ENCODE measurements at places on chromosomes 12 and 14.

GRCh38 chr12:110744601-110745264 is 2.0 kb upstream of the PPP1CC start:
- DNase-seq = no peak

GRCh38 chr14:36313206-36313605 is 7.2 kb downstream of the MBIP start:
- no peak for DNase-seq

DNA sequence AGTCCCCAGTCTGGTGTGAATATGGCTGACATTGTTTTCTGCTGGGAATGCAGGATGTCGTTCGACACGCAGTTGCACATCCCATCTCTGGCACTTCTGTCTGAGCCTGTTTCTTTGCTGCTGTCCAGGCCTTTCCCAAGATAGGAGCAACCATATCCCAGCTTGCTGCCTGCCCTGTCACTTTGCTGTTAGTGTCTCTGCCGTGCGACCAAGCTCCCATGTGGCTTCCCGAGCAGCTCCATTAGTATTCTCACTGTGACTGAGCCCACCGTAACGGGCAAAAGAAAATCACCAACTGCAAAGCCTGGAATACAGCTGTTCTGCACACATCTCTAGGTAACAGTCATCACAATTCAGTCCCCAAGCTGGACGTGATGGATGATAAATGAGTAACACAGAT is 66.0 kb upstream of the CPSF6 start:
- DNase-seq = no peak

- no peak for DNase-seq
These were observed 247.1 kb downstream of the FBXL14 start for GRCh38 chr12:1347294-1347693.

GRCh38 chr12:6852651-6853354 is 853 bp downstream of the USP5 start:
- DNase-seq = no peak

- no peak for DNase-seq
These were observed 100.6 kb downstream of the TNFAIP2 start for GRCh38 chr14:103223818-103224352.

DNA sequence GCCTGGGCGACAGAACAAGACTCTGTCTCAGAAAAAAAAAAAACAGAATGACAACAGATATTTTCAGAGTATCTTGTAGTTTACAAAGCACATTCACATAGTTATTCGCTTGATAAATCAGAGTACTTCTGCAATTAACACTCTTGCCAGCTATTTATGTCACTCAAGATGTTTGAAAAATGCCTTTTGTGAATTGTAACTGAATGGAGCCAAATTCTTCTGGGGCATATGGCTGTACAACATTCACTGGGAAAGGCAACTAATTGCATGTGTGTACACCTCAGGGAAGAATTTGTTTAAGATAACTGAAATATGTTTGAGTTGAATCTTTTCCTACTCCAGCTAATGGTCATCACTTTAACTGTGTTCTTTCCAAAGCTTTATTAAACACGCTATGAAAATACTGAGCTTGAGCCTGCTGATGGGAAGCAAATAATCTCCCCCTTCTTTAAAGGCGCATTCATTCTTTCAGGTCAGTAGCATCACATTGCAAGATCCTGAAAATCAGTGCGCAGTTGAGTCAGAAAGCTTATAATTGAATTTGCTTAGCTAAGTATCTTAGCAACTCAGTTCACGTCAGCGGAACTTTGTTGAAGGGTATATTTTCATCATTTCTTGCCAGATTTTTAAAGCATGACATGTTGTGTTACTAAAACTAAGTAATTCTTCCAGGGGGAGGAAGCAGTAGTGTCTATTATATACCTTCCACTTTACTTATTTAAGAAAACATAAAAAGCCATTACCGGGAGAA is 66.6 kb downstream of the SINHCAF start:
- no peak for DNase-seq

DNA sequence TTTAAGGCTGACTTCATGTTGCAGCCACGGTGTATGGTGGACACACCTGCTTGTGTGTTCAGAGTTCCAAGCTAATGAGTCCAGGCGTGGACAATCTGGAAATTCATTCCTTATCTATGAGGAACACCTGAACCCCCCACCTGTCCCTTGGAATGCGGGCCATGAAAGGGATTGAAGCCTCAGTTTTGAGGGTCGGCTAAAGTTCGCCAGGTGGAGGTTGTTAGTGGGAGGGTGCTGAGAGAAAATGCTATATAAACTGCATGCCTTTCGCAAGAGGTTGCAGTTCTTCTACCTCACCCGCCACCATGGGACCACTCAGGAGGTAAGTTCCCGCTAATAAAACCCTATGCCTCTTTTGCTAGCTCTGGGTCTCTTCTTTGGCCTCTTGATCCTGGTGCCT is 348.0 kb downstream of the BCL11B start:
- DNase-seq = no peak

DNA sequence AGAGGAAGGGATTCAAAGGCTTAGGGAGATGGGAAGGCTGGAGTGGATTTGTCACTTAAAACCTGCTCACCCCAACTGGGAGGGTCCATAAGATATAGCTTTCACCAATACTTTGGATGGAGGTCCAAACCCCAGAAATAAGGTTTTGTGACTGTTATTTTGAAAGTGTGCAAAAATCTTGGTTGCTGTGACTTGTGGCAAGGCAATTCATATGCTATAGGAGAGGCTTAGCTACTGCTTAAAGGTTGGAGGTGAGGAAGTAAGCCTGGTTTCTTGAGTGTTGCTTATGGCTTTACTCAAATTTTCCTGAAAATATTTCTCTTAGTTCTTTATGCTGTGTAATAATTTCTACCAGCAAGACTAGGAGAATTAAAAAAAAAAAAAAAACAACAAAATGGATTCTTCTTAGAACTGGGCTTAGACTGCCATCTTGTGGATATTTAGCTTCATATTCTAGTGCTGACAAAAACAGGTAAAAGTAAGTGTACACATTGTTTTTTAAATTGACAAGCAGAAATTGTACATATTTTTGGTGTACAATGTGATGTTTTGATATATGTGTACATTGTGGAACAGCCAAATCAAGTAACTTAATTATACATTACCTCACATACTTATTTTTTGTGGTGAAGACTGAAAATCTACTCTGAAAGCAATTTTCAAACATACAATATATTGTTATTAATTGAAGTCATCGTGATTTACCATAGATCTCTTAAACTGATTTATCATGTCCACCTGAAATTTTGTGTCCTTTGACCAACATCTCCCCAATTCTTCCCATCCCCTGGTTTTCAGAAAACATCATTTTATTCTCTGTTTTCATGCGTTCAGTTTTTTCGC is 23.0 kb downstream of the PDE6H start:
- no peak for DNase-seq

GRCh38 chr12:104180374-104180773 is 35.2 kb upstream of the TXNRD1 start:
- DNase-seq = no peak

GRCh38 chr12:28453686-28454085 is 263.4 kb downstream of the CCDC91 start:
- DNase-seq = no peak

- DNase-seq = no peak
These were observed 41.1 kb upstream of the CLMN start for GRCh38 chr14:95360828-95361227.

GRCh38 chr12:116171549-116171948 is 105.9 kb downstream of the MED13L start:
- no peak for DNase-seq

- DNase-seq = no peak
These were observed 306.9 kb downstream of the BCL11B start for GRCh38 chr14:98965076-98965475.

GRCh38 chr14:92538412-92538985 is 24.9 kb downstream of the RIN3 start:
- DNase-seq = no peak

GRCh38 chr14:80213602-80214001 is 2.3 kb upstream of the DIO2 start:
- peak; percentile 32 for DNase-seq

GRCh38 chr14:105490267-105490571 is 827 bp upstream of the TEDC1 start:
- peak; percentile 69 for DNase-seq

- no peak for DNase-seq
These were observed 227.2 kb downstream of the DACT1 start for GRCh38 chr14:58864751-58865513.

GRCh38 chr12:102093319-102093718 is 26.6 kb downstream of the NUP37 start:
- DNase-seq = no peak

- DNase-seq = no peak
These were observed 15.1 kb downstream of the TBX3 start for GRCh38 chr12:114668886-114669288.

DNA sequence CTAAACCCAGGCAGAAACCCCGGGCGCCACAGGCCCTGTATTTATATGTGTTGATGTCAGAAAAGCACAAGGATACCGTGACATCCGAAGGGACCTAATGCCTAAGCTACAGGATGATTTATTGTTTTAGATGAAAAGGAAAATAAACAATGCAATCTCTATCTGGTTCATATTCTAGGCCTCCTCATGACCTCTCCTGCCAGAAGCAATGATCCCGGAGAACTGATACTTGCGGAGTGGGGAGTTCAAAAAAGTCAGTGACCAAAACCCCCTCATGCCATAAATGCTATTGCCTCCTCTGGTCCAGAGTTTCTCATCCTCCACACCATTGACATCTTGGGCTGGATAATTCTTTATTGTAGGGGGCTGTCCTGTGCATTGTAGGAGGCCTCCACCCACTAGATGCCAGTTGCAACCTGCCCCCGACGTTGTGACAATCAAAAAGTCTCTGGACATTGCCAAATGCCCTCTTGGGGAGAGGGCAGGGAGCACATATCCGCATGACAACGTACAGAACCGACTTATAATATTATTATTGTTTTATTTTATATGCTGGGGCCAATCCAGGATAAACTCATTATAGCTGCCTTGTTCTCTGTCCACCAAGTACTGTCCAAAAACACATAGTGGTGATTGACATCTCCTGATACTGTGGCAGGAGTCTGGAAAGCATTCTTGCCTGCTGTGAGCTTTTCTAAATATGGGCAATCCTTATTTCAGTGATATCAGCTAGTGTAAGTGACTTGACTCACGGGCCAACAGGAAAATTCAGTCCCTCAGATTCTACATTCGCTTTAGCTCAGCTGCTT is 1.1 kb upstream of the CSRP2 start:
- no peak for DNase-seq

DNA sequence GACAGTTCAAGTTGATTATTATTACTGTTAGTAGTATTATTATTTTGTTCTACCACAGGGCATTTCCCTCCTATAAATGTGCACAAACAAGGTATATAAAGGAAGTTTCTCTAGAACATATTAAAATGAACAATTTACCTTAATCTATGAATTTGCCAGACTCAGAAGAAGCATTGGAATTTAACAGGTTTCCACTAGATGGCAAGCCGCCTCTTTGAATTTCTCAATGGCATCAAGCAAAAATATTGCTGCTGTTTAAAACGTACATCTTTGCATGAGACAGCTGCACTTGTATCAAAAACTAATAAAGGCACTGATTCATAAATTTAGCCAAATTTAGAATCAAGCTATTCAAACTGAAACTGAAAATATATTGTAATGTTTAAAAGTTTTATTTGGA is 34.6 kb upstream of the MIS18BP1 start:
- DNase-seq = no peak

DNA sequence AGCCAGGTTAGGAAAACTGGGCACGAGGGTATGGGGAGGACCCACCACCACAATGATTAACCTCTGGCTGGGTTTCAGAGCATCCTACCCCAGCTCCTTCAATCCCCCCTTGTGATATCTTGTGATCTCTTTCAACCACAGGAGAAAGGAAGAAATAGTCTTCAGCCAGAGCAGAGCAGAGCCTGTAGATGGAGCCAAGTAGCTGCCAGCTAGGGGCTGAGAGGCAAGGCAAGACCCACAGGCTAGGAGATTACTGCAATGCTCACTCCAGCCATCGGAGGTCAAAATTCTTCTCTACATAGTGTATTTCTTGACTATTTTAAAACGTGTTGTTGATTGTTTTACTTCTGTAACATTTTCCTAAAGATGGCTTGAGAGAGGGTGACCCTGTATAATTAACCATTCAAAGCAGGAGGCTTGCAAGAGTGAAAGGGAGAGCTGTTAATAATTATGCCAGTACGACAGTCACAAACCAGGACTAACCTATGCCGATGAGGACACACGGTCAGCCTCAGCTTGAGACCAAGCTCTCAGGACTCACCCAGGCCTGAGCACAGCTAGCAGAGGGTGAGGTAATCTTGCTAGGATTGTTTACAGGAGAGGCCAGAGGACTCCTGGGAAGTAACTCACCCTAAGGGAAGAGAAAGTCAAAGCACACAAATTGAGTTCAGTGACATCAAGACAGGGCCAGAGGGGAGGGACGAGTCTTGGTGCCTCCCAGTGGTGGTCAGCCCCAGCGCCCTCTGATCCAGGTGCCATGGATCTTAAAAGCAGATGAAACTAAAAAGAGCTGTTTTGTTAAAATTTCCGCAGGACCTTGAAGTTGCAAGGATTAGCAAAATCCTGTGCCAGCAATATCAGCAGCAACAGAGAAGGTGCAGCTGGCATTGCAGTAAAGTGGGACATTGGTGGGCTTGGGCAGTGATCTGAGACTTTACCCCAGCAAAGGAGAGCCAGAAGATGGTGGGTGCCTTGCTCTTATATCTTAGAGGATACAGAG is 29.8 kb upstream of the CDKN3 start:
- no peak for DNase-seq

DNA sequence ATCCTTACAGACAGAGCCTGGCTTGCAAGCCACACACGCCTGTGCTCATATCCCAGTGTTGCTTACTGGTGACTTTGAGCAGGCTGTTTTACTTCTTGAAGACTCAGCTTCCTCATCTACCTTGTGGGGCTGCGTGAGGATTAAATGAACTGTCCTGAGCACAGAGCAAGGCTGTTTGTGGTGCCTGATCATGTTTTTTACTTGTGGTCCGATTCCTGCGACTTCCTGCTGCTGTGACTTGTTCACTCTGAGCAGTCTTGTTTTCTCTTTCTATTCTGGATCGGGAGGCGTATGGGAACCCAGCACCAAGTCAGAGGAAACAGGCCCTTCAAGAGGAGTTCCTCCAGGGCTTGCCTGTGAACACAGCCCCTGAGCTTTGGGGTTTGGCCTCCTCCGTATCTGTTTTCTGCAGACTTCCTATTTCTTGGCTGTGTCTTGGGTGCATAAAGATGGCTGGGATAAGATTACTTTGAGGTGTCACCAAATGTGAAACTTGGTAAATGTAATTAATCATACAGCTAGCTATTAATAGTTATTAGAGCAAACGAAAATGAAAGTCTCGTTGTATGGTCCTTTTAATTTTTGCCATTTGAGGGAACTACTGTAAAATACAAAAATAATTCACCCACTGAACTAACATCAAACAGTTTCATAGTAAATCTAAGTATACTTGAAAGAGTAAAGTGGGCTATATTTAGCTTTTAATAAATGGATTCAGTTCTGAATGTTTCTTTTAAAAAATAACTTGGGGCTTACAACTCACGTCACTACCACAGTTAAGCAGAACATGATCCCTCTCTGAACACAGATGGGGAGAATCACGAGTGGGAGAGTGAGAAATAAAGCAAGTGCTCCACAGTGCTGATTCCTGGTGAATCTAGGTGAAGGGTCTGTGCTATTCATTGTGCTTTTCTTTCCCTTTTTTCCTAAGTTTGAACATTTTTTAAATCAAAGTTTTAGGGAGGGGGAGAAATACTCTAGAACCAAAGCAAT is 251.5 kb downstream of the FOXN3 start:
- no peak for DNase-seq

Data from heart left ventricle (tissue), 16 donors.